Activated CD8-positive, alpha-beta T cell treated with anti-CD3 and anti-CD28 coated beads for 36 hours (primary cell): ENCODE measurements at places on chromosomes 2 and 18.

DNA sequence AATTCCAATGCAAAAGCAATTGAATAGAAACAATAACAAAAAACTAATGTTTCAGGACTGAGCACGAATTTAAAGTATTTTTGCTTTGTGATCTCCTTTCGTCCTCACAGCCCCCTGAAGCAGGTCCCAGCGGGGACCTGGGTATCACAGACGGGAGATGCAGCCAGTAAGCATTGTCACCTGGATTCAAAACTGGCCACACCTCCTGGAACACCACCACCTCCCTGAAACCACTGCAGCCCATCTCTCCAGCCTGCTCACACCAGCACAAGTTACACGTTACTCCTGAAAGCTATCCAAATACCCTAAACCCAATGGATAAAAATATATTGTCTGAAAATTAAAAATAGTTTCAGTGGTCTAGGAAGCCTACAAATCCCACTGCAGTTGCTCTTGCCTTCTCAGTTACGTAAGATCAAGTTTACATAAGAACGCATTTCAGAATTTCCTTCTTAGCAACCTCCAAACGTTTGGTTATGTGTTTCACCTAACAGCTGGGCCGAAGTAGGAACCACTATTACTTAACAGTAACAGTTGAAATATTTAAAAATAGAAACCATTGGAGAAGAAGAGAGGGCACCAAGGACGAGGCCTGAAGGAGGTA, 178.0 kb downstream of the HDAC4 start:
- no peak for DNase-seq

GRCh38 chr2:159201360-159202063, 85.0 kb downstream of the WDSUB1 start:
- peak; percentile 61 for DNase-seq

DNA sequence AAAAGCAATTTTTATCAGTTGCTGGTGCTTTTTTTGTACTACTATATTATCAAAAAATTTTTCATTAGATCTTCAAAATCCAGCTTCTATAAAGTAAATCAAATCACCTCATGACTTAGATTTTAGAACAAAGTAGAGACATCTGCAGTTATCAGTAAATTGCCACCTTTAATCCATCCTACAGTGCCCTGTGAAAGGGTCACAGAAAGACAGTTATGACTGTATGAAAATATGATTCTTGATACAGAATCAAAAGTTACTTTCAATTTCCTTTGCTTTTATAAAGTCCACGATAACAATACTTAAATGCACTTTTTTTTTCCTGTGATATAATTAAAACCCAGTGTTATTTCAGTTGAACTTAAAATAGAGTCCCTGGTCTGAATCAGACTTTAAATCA, 61.4 kb downstream of the PRPF40A start:
- DNase-seq = no peak

DNA sequence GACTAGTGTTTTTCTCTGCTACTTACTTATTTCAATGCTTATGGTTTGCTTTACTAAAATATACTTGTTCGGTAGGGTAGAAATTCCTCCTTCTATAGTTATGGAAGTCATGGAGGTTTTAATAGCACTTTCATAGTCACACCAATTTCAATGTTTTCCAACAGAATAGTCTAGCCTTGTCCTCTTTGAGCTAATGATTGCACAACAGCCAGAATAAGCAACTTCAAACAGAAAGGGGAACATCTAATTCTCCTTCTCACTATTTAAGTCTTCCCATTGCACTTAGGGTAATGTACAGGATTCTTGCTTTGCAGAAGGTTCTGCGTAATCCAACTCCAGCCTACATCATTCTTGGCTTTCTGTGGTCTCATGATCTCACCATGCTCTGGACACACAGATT, 287.7 kb upstream of the GCFC2 start:
- DNase-seq = no peak

GRCh38 chr2:149050188-149050587, 11.7 kb downstream of the LYPD6B start:
- DNase-seq = no peak

- DNase-seq = no peak
Observed at GRCh38 chr2:218954541-218955300, 4.7 kb upstream of the CDK5R2 start.

DNA sequence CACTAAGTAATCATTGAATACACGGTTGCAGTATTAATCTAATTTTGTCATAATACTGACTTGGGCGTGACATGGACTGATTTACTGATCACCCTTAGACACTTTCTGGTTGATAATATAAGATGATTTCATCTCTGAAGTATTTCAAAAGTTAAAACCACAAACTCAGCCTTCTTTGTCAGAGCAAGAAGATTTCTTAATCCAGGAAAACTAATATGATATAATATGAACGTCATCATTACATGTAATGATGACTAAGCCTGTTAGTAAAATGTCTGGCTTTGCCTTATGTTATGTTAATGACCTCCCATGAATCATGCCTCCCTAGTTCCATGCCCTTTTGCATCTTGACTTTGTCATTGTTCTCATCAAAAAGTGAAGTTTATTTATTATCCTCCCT, 1325.0 kb upstream of the CDH2 start:
- DNase-seq = no peak

- no peak for DNase-seq
Observed at GRCh38 chr2:63738019-63738418, 103.7 kb upstream of the UGP2 start.

GRCh38 chr2:152176113-152176714, 651 bp upstream of the STAM2 start:
- DNase-seq = no peak

GRCh38 chr2:63853527-63854310, 12.0 kb downstream of the UGP2 start:
- no peak for DNase-seq

DNA sequence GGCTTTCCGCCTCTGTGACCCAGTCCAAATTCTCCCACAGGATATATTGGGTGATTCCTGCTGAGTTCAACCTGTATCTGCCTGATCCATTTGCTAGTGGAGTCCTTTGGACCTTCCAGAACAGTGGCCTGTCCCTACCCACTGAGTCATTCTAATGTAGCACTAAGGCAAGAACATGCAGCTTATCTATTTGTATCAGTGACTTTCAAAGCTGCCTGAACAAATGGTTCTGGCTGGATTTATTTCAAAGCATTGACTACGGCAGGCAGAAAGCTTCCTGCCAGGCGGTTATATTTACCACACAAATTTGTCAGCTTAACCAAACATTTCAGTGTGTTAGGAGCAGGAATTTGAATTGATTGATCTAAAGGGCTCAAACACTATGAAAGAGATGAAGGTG, 613.4 kb downstream of the DCC start:
- DNase-seq = no peak

GRCh38 chr2:46506131-46506706, 26.9 kb downstream of the TMEM247 start:
- DNase-seq = no peak

DNA sequence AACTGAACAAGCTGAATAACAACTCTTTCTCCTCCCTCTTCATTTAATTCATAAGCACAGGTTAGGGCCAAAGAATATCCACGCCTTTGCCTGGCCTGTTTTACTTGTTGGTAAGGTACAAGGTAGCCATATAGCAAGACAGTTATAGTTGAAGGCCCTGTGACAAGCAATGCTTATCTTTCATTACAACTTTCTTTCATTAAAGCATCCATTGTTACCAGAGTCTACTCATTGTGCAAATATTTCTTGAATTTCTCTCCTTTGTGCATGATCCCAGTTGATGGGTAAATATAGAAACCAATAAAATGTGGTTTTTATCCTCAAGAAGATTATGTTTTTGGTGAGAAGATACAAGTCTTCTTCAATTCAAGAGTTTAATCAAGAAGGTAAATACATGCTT, 140.2 kb downstream of the UBE2E3 start:
- DNase-seq = no peak

- DNase-seq = no peak
Observed at GRCh38 chr2:159982270-159982669, 80.1 kb downstream of the PLA2R1 start.

DNA sequence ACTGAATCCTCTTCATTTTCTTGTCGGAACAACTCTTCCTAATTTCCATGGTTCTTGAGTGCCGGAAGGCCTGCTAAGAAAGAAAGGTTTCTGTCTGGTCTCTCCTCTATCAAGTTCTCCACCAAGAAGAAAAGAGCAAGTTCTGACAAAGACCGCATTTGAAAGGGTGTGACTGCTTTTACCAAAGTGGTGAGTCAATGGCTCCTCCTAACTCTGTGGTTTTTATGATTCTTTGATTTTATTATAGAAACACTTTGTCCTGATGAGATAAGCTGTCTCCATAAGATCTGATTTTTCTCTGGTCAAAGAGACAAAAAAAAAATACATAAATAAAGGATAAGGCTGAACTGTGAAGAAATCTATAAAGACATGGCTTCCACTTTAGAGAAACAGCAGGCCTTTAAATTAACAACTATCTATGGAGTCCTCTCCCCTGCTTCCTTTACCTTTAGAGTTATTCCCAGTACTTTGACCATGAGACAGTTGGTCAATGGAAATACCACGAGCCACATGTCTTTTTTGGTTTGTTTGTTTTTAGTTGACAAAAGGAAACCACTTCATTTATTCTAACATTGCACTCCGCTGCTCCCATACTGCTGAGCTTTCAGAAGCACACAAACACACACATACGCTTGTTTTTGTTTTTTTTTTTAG, 67.7 kb downstream of the REL start:
- DNase-seq = no peak

DNA sequence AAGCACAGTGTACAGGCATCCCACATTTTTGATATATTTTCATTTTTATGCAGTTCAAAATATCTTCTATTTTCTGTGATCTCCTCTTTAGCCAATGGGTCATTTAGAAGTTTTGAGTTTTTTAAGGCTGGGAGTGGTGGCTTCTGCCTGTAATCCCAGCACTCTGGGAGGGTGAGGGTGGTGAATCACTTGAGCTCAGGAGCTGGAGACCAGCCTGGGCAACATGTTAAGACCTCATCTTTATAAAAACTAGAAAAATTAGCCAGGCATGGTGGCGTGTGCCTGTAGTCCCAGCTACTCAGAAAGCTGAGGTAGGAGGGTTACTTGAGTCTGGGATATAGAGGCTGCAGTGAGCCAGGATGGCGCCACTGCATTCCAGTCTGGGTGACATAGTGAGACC, 17.8 kb downstream of the UBR3 start:
- DNase-seq = no peak

GRCh38 chr18:78884502-78884901, 95.1 kb upstream of the SALL3 start:
- DNase-seq = no peak

- no peak for DNase-seq
Observed at GRCh38 chr2:32342801-32343200, 14.0 kb upstream of the BIRC6 start.

- DNase-seq = no peak
Observed at GRCh38 chr2:235723811-235724465, 230.1 kb downstream of the AGAP1 start.

DNA sequence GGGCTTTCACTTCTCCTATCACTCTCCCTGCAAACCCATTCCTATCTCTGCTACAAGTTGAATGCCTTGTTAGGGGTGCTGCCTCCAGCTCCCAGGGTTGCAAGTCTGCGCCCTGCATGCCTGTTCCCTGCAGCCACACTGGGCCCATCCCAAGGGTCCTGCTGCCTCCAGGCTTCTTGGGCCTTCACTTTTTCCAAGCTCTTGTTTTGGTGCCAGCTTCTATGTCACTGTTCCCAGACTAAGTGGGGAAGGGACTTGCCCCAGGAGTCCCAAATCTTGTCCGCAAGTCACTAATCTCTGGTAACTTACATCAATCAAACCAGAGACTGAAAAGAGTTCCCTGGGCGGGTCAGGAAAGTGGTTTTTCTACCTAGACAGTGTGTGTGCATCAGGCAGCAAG, 65.4 kb downstream of the ZCCHC2 start:
- no peak for DNase-seq

- no peak for DNase-seq
Observed at GRCh38 chr2:218785103-218785502, 3.2 kb downstream of the CYP27A1 start.

DNA sequence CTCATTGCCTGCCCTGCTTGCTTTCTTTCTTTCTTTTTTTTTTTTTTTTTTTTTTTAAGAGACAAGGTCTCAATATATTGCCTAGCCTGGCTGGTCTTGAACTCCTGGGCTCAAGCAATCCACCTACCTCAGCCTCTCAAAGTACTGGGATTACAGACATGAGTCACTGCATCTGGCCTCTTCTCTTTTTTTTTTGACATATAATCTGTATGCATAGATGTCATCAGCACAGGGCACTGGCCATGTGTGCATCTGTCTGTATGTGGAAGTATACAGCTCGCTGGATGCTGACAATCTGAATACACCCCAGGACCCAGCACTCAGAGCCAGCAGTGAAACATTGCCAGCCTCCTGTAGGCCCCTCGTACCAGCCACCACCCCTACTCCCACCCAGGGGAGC, 49.5 kb downstream of the TFCP2L1 start:
- no peak for DNase-seq

- DNase-seq = no peak
Observed at GRCh38 chr2:1053786-1054185, 103.1 kb downstream of the SNTG2 start.
